ENCODE measurements at places on chromosomes 11 and 22.
A peak's percentile ranks its signal among the peaks of the same experiment; 100 is the strongest.

GRCh38 chr11:26025676-26026075 lies 306.3 kb upstream of the ANO3 start:
- DNase-seq: no peak

DNA sequence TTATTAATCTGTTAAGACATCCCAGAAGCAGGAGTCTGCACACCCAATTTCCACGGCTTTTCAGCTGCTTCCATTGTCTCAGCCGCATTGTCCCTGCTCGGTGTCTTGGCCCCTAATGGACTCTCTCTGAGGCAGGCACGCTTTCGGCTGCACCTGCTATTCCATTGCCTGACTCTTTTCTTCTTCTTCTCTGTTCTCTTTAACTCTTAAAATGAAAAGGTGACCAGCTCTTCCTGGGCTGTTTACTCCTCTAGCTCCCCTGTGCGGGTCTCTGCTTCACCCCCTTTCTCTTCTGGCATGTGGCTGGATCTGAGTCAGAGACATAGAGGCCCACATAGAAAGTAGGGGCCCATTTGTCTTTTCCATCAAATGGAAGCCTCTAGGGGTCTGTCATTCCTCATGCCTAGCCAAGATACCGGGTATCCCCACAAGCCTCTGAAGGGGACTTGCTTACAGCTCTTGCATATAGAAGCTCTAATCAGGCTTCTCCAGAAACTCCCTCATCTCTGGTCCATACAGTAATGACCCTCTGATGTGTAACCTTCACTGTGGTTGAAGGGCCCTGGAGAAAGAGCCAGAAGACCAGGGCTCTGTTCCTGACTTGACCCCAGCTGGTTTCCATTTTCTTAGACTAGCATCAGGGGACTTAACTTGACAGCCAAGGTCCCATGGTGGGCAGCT lies 243.9 kb downstream of the ST3GAL4 start:
- no peak for DNase-seq

- no peak for DNase-seq
These were observed 27.9 kb downstream of the PAX6 start for GRCh38 chr11:31783252-31783651.

- DNase-seq: no peak
These were observed 43.3 kb downstream of the CYB5R2 start for GRCh38 chr11:7630002-7630401.

GRCh38 chr11:72631806-72632731 lies 42.2 kb downstream of the PDE2A start:
- no peak for DNase-seq

DNA sequence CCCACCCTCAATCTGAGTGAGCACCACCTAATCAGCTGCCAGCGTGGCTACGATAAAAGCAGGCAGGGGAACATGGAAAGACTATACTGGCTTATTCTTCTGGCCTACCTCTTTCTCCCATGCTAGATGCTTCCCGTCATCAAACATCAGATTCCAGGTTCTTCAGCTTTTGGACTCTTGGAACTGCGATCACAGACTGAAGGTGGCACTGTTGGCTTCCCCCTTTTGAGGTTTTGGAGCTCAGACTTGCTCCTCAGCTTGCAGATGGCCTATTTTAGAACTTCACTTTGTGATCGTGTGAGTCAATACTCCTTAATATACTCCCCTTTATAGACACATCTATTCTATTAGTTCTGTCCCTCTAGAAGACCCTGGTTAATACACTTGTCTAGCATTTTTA lies 543.7 kb upstream of the RAG2 start:
- DNase-seq: no peak

GRCh38 chr22:45671783-45672563 lies at the start of gene ATXN10:
Gene ATXN10, plus strand, starts transcription at chr22:45671834. Its CDS starts 230 bp downstream, at chr22:45672064.
- DNase-seq: peak; percentile 60

DNA sequence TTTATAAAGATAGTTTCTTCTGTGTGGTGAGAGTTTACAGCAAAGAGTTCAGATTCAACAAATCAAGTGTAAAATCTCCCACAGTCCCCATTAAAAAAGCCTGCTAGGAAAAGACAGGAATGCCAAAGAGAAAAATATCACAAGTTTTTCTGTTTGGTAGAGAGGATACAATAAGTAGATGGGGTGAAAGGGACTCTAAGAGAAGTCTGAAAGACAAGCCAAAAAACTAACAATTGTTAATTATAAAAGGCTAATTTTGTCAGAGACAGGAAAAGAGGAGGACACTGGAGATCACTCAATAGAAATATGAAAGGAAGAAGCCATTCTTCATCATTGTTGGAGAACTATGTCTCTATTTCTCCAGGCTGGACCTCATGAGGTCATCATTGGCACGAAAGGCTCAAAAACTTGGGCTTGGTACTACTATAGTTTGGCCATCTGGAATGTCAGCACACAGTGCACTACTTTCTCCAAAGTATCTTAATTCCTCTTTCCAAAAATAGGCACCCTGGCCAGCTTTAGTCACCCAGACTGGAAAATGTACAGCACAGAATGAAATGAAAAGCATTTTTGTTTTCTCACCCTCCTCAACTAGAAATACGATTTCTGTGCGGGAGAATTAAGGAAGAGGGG lies 531 bp upstream of the SOX6 start:
- no peak for DNase-seq

DNA sequence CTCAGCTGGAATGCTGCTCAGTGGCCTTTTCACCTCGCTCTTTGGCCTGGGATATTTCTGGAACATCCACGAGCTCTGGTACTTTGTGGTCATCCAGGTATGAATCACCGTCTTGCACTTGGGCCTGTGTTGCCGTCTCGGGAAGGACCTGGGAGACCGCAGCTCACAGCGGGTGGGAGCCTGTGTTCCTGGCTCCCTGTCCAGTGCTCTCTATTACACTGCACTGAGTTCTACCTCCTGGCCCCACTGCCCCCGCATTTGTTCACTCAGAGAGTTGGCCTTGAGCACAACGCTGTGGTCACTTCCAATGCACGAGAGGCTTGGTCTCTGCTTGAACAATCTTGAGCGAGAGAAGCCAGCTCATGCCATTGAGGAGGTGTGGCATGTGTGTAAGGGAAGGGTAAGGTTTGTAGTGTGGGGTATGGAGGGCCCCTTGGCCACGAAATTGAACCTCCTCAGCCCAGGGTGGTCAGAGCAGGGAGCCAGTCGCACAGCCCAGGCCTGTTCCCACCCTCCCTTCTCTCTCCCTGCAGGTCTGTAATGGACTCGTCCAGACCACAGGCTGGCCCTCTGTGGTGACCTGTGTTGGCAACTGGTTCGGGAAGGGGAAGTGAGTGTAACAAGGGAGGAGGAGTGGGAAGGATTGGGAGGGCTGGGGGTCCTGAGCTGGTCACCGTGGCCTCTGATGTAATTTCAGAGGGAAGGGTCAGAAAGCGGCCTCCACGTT lies 16.2 kb downstream of the SLC37A2 start:
- DNase-seq: no peak

GRCh38 chr11:96567667-96568066 lies 177.9 kb downstream of the JRKL start:
- DNase-seq: no peak

DNA sequence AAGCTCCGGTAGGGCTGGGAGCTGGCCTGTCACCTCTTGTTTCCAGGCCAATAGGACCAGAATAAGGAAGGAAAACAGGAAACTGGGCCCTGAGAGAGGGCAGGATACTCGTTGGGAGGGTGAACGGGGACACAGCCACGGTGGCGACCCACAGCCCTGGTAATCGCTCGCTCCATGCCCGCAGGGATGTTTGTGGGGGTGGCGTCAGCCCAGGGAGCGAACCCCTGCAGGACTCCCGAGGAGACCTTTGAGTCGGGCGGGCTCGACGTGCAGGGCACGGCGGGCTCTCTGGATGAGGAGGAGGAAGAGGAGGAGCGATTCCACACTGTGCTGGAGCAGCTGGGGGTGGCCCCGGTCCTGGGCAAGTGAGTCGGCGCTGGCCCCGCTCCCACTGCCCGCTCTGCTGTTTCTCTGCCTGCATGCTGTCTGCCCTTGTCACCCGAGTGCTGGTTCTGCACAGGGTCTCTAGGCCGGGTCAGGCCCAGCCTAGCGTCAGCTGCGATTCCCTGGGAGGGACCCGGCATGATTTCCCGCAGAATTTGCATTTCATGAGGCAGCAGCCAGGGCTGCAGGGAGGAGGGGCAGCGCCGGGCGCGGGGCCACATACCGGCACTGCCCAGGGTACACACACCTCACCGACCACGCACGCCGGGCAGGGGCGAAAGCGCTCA lies 1.6 kb downstream of the CRACR2B start:
- no peak for DNase-seq

DNA sequence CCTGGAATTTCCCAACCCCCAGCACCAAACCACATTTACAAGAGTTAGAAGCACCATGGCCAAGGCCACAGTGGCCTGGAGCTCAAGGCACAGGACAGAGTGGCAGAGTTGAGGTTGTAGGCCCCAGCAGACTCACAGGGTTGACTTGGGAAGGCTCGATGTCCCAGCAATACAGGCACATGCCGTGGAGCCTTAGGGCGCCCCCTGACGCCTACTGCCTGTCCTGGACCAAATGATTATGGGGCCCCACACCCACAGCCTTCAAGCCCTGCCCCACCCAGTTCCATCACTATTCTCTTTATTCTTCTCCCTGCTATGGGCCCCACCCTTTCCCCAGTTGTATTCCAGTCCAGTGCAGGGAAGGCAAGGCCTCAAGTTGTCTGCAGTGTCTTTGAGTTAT lies at the start of gene CCDC179:
TSS of gene CCDC179 (minus strand) at position 234 of the 400 bp plus-strand sequence. CDS start at position 181, 53 bp downstream.
- DNase-seq: no peak

- DNase-seq: no peak
These were observed 750 bp downstream of the XRCC6 start for GRCh38 chr22:41621911-41622179.

GRCh38 chr11:6606471-6607189 lies 3.1 kb downstream of the ILK start:
- DNase-seq: peak; percentile 55

GRCh38 chr22:37284805-37285355 lies 2.6 kb downstream of the CYTH4 start:
- no peak for DNase-seq

DNA sequence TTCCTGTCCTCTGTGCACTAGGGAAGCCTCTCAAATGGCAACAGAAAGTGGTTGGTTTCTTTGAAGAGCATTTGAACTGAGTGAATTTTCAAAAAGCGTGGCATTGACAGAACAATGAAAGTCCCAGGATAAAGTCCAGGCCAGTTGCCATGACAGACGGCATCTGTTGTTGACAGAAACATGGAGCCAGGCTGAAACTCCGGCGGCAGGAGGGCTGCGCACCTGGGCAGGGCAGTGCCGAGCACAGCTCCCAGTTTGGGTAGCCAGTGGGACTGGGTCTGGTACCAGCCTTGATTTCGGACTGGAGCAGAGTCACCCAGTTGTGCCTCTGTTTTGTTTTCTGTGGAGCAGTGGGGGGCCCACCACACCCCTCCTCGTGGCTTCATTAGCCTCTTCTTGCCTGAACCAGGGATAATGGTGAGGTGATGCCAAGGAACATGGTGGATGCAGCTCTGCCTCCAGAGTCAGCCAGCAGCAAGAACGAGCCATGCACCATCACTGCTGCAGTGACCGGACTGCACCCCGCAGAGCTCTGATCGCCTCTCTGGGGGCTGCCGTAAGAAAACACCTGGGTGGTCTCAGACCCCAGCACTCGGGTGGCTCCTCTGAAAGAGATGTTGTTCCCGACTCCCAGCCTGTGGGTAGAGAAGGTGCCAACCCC lies 9.8 kb upstream of the SEPTIN5 start:
- no peak for DNase-seq

GRCh38 chr11:20362481-20362880 lies 1.0 kb upstream of the HTATIP2 start:
- DNase-seq: no peak

DNA sequence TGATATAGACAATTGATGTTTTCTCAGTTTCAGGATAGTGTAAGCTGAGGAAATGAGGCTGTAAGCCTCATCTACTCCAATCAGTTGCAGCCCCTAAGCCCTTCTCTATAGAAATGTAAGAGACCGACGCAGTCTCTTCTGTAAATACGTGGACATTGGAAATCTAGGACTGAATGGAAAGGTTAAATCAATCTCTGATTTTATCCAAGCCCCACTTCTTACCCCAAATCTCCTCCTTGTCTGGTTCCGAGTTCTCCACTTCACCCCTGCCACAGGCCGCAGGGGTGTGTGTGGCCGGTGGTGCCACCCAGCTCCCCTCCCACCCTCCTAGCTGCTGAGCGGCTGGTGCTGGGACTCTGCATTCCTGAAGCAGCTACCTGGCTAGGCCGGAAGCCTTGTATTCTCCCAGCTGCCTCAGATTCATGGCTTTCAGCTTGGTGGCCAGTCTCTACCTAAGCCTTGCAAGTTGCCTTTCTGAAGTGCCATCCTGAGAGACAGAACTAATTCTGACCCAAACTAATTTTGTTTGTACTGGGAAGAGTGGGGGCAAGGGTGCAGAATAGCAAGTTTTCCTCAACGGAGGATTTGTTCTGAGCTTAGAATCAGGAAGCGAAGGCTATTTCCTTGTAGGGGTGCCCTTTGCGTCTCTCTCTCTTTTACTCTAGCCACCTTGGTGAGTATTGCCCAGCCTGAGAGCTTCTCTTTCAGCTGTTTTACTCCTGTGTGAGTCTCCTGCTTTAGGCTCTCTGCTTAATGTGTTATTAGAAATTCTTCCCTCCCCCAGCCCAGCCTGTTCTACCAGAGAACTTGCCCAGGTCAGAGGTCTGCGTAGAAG lies 749 bp downstream of the VWA5A start:
- no peak for DNase-seq

DNA sequence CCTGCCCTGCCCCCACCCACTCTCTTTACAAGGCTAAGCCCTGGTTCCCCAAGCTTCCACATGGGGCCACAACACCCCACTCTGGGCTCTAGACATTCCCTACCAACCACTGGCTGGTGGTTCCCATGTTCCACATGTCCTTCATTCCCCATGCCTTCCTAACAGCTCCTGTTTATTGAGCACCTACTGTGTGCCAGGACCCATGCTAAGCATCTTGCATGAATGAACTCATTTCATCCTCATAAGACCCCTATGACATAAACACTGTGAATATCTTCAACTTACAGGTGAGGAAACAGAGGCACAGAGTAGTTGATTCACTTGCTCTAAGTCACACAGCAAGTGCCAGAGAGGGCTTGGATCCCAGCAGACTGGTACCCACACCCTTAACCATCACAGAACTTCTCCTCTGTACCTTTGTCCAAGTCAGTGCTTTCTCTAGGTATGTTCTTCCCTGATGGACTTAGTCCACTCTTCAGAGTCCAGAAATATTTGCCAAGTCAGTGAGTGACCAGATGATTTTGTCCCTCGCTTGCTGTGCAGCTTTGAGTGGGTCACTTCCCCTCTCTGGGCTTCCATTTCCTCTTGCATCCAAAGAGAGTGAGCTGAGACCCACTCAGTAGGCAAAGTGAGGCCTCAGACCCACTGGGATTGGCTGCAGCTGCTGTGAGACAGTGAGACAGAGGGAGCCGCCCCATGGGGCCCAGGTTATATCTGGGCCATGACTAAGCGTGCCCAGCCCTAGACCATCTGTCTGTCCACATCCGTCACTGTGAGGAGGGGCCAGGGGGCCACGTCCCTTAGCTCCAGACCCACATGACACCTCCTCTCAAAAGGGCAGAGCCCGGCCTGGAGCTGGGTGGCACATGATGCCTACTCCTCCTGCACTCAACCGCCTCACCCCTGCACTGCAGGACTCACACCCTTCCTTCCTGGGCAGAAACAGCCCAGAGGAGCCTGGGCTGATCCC lies 132.4 kb downstream of the MN1 start:
- DNase-seq: no peak

GRCh38 chr11:33624083-33624482 lies 76.5 kb downstream of the C11orf91 start:
- no peak for DNase-seq

- peak; percentile 66 for DNase-seq
These were observed 18.1 kb upstream of the JAM3 start for GRCh38 chr11:134050541-134051383.

- DNase-seq: no peak
These were observed 37.8 kb downstream of the IGHMBP2 start for GRCh38 chr11:68941324-68942094.
